Activated naive CD4-positive, alpha-beta T cell treated with anti-CD3 and anti-CD28 coated beads for 36 hours (primary cell): ENCODE measurements at places on chromosomes 5 and 9.

- DNase-seq, result no peak
These were observed 376.4 kb downstream of the OSTF1 start for GRCh38 chr9:75464726-75465125.

DNA sequence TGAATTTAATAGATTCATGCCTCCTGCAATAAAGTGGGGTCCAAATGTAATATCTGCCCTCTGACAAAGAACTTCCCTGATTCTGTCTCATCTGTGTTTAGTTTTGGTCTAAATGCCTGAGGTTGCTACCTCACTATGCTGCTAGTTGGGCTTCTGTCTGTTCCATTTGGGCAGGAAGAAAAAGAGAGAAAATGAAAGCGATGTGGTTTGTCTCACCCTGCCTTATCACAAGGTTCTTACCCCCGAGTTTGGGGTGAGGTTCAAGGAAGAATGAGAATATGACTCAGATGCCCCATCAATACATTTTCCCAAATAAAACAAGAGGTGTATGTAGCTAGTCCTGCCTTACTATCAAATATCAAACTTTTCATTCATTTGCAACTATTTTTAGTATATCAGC is 132.1 kb upstream of the MTAP start:
- DNase-seq, result peak; percentile 7

DNA sequence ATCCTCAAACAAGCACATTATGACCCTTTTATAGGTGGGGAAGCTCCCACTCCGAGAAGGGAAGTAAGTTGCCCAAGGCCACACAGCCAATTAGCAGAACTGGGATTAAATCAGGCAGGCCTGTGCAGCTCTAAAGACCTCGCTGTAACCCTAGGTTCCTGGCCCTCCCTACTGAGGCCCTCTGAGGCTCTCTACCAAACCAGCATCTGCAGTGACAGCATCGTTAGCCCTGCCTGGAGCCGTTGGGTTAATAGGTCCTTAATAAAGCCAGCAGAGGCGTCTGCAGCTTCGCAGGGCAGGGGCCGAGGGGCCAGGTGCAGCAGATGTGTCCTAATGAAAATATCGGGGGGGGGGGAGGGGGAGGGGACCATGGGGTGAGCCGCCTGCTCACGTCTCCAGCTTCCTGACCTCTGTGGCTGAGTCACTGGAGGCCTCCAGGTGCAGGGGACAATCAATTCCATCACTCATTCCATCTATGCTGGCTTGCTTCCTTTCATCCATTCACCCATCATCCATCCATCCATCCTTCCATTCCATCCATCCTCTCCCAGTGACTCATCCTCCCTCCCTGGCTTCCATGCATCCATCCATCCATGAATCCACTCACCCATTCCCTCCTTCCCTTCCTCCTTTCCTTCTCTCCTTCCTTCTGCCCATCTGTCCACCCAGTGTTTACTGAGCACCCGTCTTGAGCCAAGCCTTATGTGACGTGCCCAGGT is 203.9 kb downstream of the C9orf50 start:
- DNase-seq, result no peak

DNA sequence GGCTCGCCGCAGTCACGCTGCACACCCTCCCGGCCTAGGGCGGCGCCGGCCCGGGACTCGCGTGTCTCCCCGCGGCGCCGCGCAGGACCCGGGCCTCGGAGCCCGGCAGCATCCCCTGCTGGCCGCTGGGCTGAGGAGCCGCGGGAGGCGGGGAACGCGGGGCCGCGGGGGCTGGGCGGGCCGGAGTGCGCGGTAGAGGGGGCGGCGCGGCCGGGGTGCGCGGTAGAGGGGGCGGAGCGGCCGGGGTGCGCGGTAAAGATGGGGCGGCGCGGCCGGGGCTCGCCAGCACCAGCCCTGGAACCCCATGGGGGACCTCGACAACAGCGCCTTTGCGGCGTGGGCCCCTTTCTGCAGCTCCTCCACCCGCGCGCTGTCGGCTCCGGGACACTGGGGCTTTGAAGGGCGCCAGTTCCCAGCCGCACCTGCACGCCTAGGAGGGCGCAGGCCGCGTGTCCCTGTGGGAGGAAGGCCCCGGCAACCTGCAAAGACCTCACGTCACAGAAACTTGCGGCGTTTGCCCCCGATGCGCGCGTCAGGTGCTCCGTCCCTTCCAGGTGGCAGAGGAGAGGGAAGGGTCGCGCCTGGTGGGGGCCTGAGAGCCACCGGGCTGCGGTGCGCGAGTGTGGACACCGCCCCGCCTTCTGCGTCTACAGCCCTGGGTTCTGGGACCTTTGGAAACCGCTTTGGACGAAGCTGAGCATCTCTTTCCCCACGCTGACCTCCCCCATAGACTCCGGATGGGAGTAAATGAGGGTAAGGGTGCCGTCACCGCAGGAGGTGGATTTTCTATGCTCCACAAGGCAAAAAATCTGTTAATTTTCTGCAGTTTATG is 49.6 kb downstream of the NSUN2 start:
- DNase-seq, result peak; percentile 28

DNA sequence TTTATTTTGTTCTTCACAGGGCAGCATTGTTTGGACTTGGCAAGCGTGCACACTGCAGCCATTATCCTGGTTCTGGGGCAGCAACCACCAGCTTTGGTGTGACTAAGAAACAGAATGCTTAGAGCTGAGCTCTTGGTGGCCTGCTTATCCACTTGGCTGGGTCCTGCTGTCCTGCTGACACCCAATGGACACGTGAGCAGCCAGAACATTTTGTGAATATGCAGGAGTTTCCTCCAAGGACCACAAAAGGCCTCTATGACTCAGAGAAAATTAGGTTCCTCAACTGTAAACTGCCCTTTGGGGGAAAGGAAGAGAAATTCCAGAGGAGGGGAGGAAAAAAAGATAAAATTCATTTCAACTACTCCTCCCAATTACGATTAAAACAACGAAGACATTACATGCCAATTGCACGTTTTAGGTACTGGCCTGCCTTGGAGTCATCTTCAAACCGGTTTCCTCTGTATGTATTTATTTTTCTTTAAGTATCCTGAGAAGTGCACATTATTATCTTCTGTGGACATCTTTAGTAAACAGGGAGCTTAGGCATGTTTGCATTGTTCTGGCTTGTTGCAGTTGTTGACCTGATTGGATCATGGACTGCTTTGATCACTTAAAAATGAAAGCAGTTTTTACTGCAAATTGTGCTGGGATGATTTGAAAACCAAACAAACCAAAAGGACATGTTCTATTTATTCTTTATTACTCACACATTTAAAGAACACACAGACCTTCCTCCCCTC is 82.3 kb upstream of the TLE4 start:
- no peak for DNase-seq

DNA sequence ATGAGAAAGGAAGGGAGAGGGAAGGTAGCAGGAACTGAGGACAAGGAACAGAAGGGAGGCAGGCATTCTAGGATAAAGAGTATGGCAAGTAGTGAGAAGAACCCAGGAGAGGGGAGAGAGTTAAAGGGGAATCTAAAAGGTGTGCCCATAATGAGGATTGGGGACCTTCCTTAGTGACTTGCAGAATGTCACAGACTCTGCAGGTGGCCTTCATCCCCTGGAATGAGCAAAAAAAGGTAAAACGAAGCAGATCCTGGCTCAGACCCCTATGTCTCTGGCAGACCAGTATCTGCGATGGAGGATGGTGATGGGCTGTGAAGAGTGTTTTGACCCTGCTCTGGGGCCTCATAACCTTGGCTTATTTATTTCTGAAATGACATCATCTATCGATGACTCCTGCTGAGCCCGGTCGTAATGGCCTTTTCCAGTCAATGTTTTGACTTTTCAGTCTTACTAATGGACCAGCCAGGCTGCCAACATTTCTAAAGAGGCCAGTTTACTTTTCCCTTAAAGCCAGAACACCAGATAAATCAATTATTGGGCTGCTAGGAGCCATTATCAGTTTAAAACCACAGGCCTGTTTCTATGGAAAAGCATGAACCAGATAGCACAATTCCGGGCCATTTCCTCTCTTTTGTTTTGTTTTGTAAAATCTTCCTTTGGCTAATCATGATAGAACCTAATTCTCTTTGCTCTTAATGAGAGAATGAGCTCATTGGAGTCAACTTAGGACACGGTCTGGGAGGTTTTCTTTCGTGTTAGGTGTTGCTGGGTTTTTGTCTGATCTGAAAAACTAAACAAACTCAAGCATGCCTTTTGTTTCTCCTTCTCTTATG is 3.1 kb downstream of the TMOD1 start:
- DNase-seq, result no peak

- no peak for DNase-seq
These were observed 8.8 kb upstream of the CEP72 start for GRCh38 chr5:603081-603998.

DNA sequence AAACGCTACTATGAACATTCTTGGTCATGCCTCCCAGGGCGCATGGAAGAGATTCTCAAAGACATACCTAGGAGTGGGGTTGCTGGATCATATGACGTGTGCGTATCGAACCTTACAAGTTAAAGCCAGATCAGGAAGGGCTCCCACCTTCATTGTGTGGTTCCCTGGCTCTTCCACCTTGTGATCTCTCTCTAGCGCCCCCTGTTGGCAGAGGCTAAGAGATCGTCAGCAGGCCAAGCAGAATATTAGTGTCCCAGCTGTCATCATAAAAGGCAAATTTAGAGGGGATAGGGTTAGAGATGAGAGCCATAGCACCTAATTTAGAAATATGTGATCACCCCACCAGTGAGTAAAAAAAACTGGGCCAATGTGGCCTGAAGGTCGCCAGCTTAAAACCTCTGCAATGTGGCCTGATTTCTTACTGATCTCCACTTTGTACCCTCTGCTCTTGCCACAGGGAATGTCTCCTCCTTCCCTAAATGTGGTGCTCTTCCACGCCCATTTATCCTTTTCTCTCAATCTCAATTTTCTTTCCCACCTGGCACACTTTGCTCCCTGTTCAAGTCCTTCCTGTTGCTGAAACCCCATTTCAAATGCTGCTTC is 91.7 kb upstream of the SHB start:
- peak; percentile 79 for DNase-seq

- no peak for DNase-seq
These were observed 106.0 kb downstream of the FRMD3 start for GRCh38 chr9:83432104-83432627.

DNA sequence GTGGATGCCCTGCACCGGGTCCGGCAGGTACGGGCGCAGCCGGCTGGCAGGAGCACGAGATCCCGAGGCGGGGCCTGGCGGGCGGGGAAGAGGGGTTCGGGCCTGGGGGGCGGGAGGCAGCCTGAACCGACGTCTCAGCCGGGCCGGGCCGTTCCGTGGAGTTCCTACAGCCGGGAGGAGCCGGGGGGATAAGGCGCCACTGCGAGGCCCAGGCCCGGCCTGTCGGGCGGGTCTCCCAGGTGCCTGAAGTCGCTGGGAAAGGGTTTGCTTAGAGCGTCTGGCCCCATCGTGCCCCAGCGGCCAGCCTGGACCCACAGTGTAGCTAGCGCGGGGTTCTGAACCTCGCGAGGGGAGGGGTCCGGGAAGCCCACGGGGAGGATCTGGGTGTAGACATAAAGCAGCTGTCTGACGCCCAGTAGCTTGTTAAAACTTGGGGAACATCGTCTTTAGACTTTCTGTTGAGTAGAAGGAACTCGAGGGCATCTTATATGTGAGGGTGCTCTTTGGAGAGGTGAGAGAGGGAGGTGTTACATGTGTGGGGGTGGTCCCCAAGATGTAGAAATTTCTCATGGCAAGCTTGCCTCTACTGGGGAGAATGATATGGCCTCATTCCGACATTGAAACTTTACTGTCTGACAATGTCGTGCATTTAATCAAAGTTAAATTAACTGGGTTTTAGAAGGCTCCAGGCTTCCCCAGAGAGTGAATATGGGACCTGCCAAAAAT is 524 bp downstream of the FUBP3 start:
- no peak for DNase-seq

DNA sequence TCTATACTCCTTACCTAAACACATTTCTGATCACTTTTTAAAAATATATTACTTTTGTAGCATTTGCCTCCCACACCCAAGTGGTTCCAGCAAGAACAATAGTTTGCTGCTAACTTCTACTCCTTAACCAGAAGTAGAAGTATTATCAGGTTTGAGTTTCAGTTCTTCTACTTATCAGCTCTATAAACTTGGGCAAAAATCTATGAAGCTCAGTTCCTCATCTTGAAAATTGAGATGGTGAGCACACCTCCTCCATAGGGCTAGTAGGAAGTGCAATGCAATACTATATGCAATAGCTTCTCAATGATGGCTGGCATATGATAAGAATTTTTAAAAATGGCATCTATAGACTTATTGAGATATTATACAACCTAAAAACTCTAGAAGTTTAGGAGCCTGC is 283.7 kb downstream of the TLR4 start:
- no peak for DNase-seq

DNA sequence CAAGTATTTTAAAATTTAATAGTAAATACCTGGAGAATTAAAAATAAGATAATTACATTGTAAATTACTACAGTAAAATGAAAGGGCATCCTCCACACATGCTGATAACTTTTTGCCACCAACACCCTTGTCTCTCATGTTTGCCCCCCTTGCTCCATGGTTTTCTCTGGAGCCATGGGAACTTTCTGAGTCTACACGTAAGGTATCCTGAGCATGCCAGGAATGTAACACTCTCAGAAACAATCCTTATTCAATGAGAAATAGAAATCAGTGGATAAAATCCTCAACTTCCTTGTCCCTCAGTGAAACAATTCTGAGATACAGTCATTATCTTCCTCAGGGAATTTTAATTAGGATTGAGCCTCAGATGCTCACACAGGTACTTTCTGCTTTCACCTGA is 108.9 kb downstream of the IZUMO3 start:
- no peak for DNase-seq

DNA sequence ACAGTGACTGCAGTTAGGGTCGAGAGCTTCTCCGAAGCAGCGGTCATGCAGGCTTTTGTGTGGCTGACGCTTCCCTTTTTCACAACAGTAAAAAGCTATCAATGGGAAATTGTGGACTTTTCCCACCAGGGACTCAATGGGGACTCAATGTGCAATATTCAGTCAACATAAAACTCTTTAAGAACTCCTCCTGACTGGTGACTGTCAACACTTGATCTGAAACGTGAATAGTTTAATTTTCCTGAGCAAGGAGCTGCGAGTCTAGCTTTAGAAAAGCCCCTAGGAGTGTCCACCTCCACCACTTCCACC is 28.7 kb downstream of the EXOC3 start:
- DNase-seq, result no peak

DNA sequence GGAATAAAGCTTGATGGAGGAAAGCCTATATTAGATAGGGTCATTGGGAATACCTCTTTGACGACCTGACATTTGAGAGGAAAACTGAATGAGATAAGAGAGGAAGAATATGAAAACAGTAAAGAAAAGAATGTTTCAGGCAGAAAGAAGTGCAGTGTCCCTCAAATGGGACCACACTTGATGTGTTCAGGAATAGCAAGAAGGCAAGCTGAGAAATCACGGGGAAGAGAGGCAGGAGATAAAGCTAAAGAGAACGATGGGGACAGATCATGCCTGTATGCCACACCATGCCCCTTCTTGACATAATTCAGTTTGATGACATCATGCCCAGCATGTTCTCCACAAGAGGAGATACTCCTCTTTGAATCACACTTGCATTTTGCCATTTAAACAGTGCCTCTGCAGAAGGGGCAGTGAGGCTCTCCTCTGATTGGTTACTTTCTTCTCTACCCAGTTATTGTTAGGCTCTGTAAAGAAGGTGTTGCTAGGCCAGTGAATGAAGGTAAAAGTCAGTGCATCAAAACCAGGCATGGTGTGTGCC is 7.6 kb downstream of the AP3S1 start:
- no peak for DNase-seq

- DNase-seq, result no peak
These were observed 2.3 kb downstream of the ANKH start for GRCh38 chr5:14869233-14869632.

- DNase-seq, result no peak
These were observed 205.7 kb downstream of the GAS1 start for GRCh38 chr9:86741311-86742208.

- no peak for DNase-seq
These were observed 2.8 kb downstream of the SHC3 start for GRCh38 chr9:89175828-89176261.
